PC-9 (cell line): ENCODE measurements at places on chromosomes 5 and 9.

- peaks cover 18% of the 10 kb centered on the region for H3K4me1 ChIP-seq
- peak overlapping the region; percentile 93 for H3K27ac ChIP-seq
- H3K4me3 ChIP-seq = peak overlapping the region; percentile 85
Observed at GRCh38 chr5:10355071-10355889, 1.8 kb downstream of the MARCHF6 start.

- no peaks in the 10 kb centered on the region for H3K4me1 ChIP-seq
- H3K27me3 ChIP-seq = no peaks in the 10 kb centered on the region
- no peaks in the 10 kb centered on the region for H3K36me3 ChIP-seq
Observed at GRCh38 chr5:58491216-58491892, at the start of gene GAPT. GAPT (plus strand) TSS chr5:58491435; CDS start chr5:58494537, 3,102 bp downstream.

DNA sequence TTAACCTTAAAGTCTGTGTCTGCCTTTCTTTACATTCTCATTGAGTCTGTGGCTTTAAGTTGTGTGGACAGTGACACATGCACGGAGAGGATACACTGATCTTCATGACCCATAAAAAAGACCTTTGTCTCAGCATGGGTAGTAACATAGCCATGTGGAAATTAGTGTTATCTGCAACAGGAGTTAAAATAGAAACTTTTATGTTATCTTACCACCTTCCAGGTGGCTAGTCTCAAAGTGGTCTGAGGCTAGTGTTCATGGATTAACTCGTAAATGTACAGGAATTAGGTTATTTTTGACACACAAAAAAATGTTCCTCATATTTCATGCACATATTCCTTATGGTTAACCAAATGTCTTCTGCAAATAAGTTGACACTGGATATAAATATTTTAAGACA is 607.0 kb downstream of the ISL1 start:
- DNase-seq = no peak
- no peaks in the 10 kb centered on the region for H3K36me3 ChIP-seq
- no peak overlapping the region for H3K27ac ChIP-seq
- H3K4me3 ChIP-seq = no peak overlapping the region

GRCh38 chr5:141804475-141804874 is 73.7 kb downstream of the PCDH1 start:
- H3K4me3 ChIP-seq = no peak overlapping the region
- H3K36me3 ChIP-seq = no peaks in the 10 kb centered on the region
- no peaks in the 10 kb centered on the region for H3K27me3 ChIP-seq
- H3K4me1 ChIP-seq = 0 out of 2 replicates have a peak, but pooled peaks cover 5% of the 10 kb centered on the region
- no peak overlapping the region for H3K27ac ChIP-seq

DNA sequence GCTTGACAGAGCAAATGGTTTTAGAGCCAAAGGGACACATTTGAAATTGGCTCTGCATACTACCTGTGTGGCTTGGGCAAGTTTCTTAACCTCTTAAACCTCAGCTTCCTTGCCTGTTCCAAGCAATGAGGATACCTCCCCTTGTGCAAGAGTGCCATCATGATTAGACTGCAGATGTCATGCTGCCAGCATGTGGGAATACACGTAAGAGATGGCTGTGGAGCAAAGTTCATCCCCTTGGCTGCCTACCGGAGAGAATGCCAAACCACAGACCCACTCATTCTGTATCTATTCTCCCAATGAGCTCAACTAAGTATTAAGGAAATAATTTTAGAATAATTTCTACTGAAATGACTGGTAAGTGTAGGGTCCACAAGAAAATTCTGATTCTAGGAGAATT is 101.3 kb downstream of the WDR41 start:
- H3K36me3 ChIP-seq = no peaks in the 10 kb centered on the region
- H3K27ac ChIP-seq = no peak overlapping the region
- no peak for DNase-seq
- no peaks in the 10 kb centered on the region for H3K4me1 ChIP-seq

DNA sequence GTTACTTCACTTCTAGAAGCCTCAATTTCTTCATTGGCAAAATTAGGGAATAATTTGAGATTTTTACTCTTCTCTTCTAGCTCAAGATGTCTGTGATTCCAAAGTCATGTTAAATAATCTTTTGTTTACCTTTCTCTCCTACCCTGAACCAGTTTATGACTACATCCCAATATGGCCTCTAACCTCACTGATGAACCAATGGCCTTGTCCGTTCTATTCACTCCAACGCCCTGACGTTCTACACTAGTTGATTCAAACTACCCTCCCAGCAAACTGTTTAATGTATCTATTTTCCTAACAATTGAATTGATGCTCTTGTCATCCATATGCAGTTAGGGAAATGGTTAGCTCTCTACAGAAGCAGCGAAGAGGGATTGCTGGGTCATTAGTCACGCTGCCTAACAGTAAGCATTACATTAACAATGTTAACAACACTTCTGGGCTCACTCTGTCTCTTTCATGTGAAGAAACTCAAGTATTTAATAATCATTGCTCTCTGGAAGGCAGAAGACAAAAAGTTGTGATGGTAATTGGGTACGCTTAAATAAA is 38.0 kb downstream of the RAPGEF1 start:
- H3K27me3 ChIP-seq = no peaks in the 10 kb centered on the region
- no peak overlapping the region for H3K27ac ChIP-seq
- no peaks in the 10 kb centered on the region for H3K4me1 ChIP-seq
- H3K36me3 ChIP-seq = no peaks in the 10 kb centered on the region

GRCh38 chr5:177194268-177194667 is 60.7 kb downstream of the NSD1 start:
- DNase-seq = peak; percentile 72
- H3K36me3 ChIP-seq = no peaks in the 10 kb centered on the region
- no peaks in the 10 kb centered on the region for H3K27me3 ChIP-seq
- peaks cover 12% of the 10 kb centered on the region for H3K4me1 ChIP-seq
- H3K4me3 ChIP-seq = no peak overlapping the region
- no peak overlapping the region for H3K27ac ChIP-seq

GRCh38 chr5:139149477-139150199 is 48.5 kb downstream of the SIL1 start:
- no peaks in the 10 kb centered on the region for H3K36me3 ChIP-seq
- peak; percentile 60 for DNase-seq
- no peak overlapping the region for H3K27ac ChIP-seq
- peaks cover 29% of the 10 kb centered on the region for H3K4me1 ChIP-seq
- H3K4me3 ChIP-seq = no peak overlapping the region

- H3K36me3 ChIP-seq = peaks cover 34% of the 10 kb centered on the region
- no peak for DNase-seq
- H3K27ac ChIP-seq = no peak overlapping the region
- peaks cover 21% of the 10 kb centered on the region for H3K4me1 ChIP-seq
Observed at GRCh38 chr9:127806871-127807270, 4.2 kb downstream of the FPGS start.
